ENCODE measurements at places on chromosomes 16 and 17.

- no peak for DNase-seq
Observed at GRCh38 chr17:75078284-75079022, 9.3 kb upstream of the SLC16A5 start.

DNA sequence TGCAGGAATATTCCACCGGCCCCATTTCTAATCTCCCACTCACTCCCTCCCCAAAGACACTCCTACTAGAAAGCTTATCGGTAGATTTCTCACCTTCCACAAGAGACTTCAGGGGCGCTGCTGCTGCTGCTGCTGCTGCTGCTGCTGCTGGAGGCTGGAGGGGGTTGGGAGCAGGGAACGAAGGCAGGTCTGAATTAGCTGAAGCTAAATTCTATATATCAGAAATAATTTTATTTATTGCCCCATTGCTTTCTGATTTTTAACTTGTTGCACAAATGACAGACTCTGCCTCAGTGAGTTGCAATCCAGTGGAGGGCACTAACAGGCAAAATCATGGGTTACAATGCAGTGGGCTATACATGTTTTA, 25.8 kb upstream of the HLF start:
- no peak for DNase-seq

GRCh38 chr16:80973991-80974390, 32.7 kb downstream of the CMC2 start:
- no peak for DNase-seq

DNA sequence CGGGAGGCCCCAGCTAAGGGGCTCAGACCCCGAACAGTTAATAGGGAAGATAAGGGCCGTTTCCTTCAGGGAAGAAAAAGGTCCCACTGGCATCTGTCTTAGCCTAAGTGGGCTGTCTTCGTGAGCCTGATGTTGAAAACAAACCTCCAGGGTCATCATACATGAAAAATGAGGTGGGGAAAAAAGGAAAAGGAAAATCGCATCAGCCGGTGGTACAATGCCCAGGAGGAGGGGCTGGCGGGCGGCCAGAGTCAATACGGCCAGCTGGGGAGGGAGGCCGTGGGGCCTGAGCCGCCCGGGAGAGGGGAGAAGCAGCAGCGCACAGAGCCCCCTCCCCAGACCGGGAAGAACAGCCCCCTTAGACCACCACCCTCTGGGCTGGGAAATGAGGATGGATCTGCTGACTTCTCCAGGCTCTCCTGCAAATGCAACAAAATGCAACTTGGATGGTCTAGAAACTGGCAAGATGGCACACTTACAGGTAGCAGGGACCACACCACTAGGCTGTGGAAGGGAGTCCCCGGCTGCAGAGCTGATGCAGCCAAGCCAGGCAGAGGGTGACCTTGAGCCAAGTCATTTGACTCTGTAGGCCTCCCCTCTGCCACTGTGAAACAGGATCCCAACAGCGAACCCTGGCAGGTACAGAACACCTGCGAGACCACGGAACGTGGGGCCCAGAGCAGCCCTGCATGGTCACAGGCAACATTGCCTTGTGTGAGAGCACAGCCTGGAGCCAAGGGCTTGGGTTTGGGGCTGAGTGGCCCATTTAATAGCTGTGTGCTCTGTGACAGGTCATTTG, 448.5 kb downstream of the SOX9 start:
- DNase-seq, result no peak

GRCh38 chr17:37305406-37305905, 70.3 kb upstream of the C17orf78 start:
- DNase-seq, result no peak

DNA sequence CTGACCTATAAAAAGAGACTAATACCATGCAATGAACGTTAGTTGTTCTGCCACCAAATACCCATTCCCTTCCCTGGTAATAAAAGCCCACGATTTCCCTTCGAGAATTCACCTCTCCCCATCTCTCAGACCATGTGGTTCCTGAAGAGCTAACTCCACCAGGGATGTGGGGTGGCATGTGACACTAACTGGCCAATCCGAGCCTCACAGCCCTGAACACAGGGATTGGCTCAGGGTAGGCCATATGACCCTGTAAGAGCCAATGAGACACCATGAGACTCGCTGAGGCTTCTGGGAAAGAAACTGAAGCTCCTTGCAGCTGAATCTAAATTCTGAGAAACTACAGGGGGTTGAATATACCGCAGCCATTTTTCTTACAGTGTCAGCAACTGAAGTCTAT, 21.1 kb downstream of the HELZ start:
- DNase-seq, result no peak

GRCh38 chr16:21277045-21277926, 804 bp downstream of the CRYM start:
- peak; percentile 18 for DNase-seq

DNA sequence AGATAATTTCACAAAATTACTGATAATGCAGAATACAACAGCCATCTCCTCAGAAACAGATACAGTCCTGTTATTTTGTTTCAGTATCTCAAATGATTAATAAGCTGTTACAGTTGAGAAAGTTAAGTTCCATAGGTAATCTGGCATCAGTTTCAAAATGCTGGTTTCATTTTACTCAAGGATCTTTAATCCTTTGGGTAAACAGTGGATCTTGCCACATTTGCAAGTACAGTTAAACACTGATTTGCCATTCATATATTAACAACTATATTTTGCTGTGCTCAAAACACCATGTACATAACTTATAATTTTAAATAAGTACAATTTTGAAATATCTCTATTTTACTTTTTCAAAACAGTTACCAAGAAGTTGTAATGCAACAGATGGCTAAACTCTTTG, 31.2 kb downstream of the RPGRIP1L start:
- peak; percentile 14 for DNase-seq

DNA sequence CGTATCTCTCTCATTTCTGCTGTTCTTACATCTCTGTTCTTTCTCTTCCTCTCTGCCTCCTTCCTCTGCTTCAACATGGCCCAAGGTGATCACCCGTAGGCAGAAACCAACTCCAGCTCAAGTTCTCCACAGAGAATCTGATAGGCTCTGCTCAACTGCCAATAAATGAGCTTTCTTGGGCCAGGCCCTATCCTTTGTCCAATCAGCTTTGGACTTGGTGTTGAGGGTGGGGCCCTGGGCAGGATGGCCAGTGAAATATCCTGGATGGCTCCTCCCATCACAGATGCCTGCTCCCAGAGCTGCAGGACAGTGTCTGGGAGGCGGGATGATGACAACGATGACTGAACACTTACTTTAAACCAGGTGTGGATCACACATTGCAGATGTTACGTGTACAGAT, 17.4 kb upstream of the BRD7 start:
- DNase-seq, result no peak

DNA sequence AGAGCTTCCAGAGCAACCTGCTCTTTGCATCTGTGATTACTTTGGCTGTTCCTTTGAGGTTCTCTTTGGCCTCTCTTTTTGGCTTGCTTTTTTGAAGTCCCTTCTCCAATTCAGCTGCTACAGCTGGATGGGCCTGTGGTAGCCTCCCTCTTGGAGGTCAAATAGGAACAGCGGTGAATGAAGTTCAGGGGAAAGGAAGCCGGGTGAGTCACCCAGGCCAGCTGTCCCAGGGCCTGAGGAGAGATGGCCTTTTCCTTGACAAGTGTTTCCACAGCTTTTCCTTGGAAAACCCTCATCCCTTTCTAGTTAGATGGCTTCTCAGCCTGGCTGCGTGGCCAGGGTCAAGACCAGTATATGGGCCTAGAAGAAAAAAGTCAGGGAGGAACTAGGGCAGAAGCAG, 103.1 kb downstream of the STX8 start:
- no peak for DNase-seq

GRCh38 chr17:59558953-59559352, 6.5 kb upstream of the DHX40 start:
- no peak for DNase-seq

DNA sequence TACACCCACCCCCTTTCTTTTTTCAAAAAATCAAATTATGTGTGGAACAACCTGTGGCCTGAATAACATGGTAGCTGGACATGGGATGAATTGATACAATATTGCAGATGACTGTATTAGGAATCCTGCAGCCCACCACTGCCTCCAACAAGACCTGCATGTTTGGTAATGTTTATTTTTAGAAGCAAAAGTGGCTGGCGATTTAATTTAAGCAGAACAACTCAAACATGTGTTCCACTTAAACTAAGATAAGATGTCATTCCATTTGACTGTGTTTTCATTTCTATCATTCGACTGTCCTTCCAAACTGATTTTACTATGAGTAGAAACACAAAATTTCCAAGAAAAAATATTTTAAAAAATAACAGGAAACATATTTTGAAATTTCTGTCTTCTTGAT, 10.1 kb upstream of the DHRS7C start:
- no peak for DNase-seq

GRCh38 chr17:74759941-74760340, 11.5 kb downstream of the NHERF1 start:
- no peak for DNase-seq

DNA sequence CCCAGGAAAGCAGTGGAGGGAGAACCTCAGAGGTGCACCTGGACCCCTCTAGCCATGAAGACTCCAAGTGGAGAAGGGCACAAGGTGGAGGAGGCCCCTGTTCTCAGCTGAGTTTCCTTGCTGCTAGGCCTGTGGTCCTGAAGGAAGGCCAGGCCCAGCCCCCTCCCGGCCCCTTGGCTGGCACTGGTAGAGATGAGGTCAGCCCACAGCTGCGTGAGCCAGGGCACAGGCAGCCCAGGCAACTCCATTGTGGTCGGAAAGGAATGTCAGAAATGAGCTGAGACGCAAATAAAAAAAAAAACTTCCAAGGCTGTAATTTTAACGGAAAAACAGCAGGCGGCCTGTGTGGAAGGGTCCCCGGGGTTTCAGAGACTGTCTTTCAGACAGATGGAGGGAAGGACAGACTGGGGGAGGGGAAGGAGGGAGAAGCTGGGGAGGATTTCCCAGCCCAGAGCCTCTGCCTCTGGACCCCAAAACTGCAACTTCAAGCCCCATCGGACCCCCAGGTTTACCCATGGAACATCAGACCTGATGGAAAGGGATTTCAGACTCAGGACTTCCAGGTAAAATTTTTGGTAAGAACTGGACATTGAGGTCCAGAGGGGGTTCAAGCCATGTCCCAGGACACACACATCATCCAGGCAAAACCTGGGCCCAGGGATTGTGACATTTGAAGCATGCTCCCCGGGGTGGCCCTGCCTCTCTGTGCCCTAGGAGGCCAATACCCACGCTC, 25.6 kb upstream of the MRPS23 start:
- DNase-seq, result no peak

DNA sequence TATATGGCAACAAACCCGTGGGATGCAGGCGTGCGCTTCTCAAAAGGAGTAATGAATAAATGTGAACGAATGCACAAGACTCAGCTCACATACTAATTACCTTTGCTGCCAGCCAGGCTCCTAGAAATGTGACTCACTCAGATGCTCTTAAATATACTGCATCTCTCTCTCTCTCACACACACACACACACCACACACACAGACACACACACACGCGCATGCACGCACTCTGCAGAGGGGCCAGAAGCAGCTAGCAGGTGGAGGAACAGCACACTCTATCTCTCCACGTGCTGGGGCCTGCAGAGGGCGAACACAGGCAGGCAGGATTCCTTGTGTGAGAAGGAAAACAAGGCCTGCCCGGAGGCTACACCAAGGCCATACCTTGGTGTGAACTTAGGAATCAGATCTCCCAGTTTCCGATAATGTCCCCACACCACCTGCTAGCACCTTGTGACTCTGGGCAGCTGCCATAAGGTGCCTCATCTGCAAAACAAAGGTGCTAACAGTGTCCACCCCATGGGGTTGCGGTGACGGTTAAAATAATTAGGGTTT, 5.3 kb downstream of the GPRC5B start:
- DNase-seq, result peak; percentile 55

- no peak for DNase-seq
Observed at GRCh38 chr16:48158296-48158695, 2.5 kb upstream of the ABCC12 start.

GRCh38 chr16:10617662-10618420, 37.4 kb upstream of the EMP2 start:
- no peak for DNase-seq
